ENCODE measurements at places on chromosomes 13 and 19. TPM values are rescaled to one million over a fixed set of nuclear protein-coding genes. Genes with fewer than 3 reads are reported as not detected.

Gene TGDS
- polyA plus RNA-seq = 9.5 TPM

Gene MRPL34
- 218 TPM for polyA plus RNA-seq

Gene ACOD1
- polyA plus RNA-seq = not detected

Gene KLK14
- not detected for polyA plus RNA-seq

Gene EDNRB
- not detected for polyA plus RNA-seq

Gene PALM3
- polyA plus RNA-seq = not detected

Gene OR4F17
- polyA plus RNA-seq = not detected

Gene S1PR5
- polyA plus RNA-seq = 5.1 TPM

Gene FAAP24
- 3.5 TPM for polyA plus RNA-seq

Gene TLE6
- 0.16 TPM for polyA plus RNA-seq

Gene CATSPERD
- not detected for polyA plus RNA-seq

Gene PEAK3
- 0.26 TPM for polyA plus RNA-seq

Gene SLC25A41
- polyA plus RNA-seq = not detected

Gene CGB2
- polyA plus RNA-seq = not detected

Gene OR7C1
- polyA plus RNA-seq = not detected

Gene SMIM44
- not detected for polyA plus RNA-seq

Gene MCEMP1
- 0.73 TPM for polyA plus RNA-seq

Gene ZNF790
- 5.4 TPM for polyA plus RNA-seq
